ENCODE measurements at places on chromosomes 5 and 9. TPM values are rescaled to one million over a fixed set of nuclear protein-coding genes. Genes with fewer than 3 reads are reported as not detected.

GRCh38 chr5:144205141-144205551, 34.5 kb downstream of the KCTD16 start:
- no peak for DNase-seq

Gene ZNF462
- total RNA-seq, result not detected

GRCh38 chr9:16912197-16912596, 41.7 kb upstream of the BNC2 start:
- DNase-seq, result no peak

- no peak for DNase-seq
Measured at GRCh38 chr5:154168395-154168794, 22.1 kb upstream of the GALNT10 start.

- no peak for DNase-seq
Measured at GRCh38 chr9:86867804-86868313, 79.4 kb downstream of the GAS1 start.

- no peak for DNase-seq
Measured at GRCh38 chr5:126998201-126998631, 32.1 kb downstream of the MARCHF3 start.

Gene THBS4
- total RNA-seq, result 2.3 TPM

GRCh38 chr9:109506097-109506712, 8.1 kb upstream of the PTPN3 start:
- no peak for DNase-seq

Gene PRDM9
- total RNA-seq, result not detected

- DNase-seq, result no peak
Measured at GRCh38 chr5:119949426-119949999, 320.2 kb downstream of the FAM170A start.

DNA sequence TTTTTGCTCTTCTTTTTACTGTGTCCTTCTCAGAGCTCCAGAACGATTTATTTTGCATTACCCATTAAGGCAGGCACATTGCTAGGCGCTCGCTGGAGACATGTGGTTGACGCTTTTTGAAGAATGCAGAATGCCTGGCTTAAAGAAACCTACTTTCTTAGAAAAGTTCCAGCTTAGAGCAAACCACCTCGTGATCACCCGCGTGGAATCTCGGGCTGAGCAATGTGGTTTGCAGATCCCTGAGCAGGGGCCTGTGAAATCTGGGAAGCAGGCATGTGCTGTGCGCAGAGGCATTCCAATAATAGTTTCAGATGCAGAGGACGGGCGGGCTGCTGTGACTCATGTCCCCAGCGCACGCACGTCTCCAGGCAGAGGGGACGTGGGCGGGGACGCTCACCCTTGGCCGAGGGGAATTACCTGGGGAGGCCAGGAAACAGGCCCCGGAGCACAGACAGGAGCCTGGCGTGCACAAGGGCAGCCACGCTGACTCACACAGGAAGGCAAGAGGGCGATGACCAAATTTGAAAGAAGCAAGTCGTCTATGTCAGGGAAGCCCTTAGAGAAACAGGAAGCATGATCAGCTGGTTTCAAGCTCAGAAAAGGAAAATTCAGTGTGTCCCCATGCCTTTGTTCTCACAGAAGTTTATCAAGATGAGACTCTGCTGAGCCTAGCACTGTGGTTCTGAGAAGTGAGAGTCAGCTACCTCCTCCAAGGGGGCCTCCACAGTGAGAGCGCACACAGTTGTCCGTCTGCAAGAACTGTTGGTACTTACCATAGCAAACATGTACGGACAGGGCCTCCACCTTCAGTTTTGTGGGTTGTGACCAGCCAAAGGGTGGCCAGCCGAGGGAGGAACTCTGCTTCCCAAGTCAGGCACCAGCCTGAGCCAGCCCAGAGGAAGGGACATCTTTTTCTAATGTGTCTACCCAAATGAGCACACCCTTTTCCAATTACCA, 218.6 kb downstream of the PIK3R1 start:
- peak; percentile 98 for DNase-seq

Gene CTXN3
- total RNA-seq, result not detected

Gene CDX1
- not detected for total RNA-seq

DNA sequence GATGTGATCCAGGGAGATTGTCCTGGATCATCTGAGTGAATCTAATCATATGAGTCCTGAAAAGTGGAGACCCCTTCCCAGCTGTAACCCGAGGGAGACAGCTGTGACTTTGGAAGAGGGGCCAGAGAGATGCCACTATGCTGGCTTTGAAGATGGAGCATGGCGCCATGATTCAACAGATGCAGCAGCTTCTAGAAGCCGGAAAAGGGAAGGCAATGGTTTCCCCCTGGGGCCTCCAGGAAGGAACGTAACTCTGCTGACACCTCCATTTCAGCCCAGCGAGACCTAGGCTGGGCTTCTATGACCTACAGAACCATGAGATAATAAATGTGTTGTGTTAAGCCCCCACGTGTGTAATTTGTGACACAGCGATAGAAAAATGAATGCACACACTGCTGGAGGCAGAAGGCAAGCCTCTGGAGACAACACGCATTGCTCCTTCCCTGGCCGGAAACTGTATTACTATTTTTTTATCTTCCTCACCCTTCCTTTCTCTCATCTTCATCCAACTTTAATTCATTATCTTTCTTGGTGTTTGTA, 16.6 kb upstream of the SARDH start:
- no peak for DNase-seq

Gene CSF1R
- not detected for total RNA-seq

DNA sequence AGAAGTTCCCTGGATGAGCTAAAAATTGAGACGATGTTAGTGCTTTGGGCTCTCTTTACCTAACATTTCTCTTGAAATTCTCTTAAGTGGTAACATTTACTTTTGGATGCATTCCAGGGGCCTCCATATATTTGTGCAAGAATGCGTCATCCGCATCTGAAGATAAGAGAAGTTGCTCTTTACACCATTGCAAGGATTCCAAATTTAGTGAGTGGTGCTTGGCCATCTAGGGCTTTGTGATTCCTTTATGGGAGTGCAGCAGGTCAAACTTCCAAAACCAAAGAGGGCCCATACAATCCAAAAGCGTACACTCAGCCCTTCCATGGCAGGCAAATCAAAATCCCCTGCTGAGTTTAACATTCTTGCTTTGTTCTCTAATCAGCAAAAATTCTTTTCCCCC, 102.0 kb upstream of the DMAC1 start:
- no peak for DNase-seq

DNA sequence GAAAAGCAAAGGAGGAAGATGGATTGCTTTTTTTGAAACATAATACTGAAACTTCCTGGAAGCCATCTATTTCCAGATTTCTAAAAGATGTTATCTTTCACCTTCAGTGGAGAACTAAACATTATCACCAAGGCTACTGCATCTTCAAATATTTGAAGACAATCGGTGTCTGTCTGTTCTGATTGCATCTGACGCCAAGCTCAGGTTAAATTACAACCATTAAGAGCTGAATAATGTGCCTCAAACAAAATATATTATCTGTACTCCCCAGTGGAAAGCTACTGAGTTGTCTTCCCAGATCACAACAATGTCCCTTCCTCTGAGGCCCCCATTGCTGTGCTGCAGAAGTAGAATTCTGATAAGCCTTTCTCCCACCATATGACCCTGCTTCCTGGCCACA, 342.3 kb downstream of the PLK2 start:
- no peak for DNase-seq
